ENCODE measurements at places on chromosomes 7 and 10.

- peak; percentile 67 for DNase-seq
These were observed 1.6 kb downstream of the FAM24A start for GRCh38 chr10:122911889-122912484.

- DNase-seq = no peak
These were observed 325.5 kb downstream of the LHFPL3 start for GRCh38 chr7:104653825-104654401.

DNA sequence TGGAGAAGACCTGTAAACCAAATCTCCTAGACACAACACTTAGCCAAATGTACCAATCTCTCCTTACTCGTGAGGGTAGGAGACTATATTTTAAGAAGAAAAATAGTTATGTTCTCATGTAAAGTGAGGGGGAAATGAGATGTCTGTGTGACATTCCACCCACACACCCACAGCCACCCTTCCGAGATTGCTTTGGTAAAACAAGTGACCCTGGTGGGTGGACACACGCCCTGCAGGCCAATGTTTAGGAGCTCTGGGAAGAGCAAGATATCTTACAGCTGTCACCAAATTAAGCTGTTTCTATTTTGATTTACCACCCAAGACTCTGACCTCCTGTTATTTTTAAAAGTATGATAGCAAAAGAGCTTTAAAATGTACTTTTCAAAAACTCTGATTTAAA is 147.2 kb upstream of the PFKP start:
- no peak for DNase-seq

- no peak for DNase-seq
These were observed 60.3 kb downstream of the RAB18 start for GRCh38 chr10:27564398-27564797.

GRCh38 chr10:75208181-75208580 is 2.4 kb upstream of the VDAC2 start:
- no peak for DNase-seq

Measured in Kasumi-1 (cell line).